CD4-positive, CD25-positive, alpha-beta regulatory T cell (primary cell): ENCODE measurements at places on chromosomes 5 and 9. TPM values are rescaled to one million over a fixed set of nuclear protein-coding genes. Genes with fewer than 3 reads are reported as not detected.

Gene FAM219A
- 1.3 TPM for polyA plus RNA-seq

Gene PCAT7
- not detected for polyA plus RNA-seq

Gene CYSRT1
- polyA plus RNA-seq: not detected

Gene ZNF454
- polyA plus RNA-seq: not detected

Gene CTSV
- polyA plus RNA-seq: not detected

Gene PCA3
- not detected for polyA plus RNA-seq

Gene WNK2
- polyA plus RNA-seq: not detected

Gene GPR151
- not detected for polyA plus RNA-seq

Gene ADAM19
- polyA plus RNA-seq: 9.1 TPM

DNA sequence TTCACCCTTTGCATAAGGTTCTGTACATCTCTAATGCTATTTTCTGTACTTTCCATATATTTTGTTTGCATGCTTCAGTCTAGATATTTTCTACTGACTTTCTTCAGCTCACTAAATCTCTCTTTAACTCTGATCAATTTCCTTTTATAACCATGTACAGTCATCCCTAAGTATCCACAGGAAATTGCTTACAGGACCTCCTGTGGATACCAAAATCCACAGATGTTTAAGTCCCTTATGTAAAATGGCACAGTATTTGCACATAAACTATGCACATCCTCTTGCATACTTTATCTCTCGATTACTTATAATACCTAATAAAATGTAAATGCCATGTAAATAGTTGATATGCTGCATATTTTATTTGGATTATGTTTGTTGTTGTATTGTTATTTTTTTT lies 442.1 kb downstream of the TLE4 start:
- DNase-seq: no peak

DNA sequence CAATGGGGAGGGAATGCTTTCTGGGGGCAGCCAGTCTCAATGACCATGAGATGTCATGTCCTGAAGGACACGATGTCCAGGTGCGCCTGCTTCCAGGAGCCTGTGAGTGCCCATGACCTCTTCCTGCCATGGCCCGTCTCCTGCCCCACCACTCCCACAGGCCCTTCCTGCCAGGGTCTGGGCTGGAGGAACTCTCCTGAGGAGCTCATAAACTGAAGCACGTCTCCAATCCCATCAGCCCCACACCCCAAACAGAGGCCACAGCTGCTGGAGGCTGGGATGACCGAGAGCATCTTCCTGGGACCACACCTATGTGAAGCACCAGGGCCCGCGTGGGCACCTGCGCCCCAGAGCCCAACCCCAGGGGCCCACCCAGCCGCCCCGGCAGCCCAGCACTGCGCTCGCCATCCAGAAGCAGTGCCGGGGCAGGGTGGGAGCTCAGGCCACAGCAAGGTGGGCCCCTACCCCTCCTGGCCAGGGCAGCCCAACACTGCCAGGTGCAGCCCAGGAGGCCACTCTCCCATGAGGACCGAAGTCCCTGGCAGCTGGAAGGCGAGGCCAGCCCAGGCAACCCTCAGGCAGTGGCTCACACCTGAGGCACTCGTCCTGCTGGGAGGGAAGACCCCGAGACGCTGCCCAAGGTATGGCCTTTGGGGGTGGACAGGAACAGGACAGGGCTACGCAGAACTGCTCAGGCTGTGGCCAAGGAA lies 53.9 kb upstream of the UBAC1 start:
- no peak for DNase-seq

- DNase-seq: peak; percentile 47
These were observed 63.7 kb downstream of the MLLT3 start for GRCh38 chr9:20558566-20559016.

GRCh38 chr9:15357050-15357653 lies 50.1 kb upstream of the TTC39B start:
- no peak for DNase-seq

DNA sequence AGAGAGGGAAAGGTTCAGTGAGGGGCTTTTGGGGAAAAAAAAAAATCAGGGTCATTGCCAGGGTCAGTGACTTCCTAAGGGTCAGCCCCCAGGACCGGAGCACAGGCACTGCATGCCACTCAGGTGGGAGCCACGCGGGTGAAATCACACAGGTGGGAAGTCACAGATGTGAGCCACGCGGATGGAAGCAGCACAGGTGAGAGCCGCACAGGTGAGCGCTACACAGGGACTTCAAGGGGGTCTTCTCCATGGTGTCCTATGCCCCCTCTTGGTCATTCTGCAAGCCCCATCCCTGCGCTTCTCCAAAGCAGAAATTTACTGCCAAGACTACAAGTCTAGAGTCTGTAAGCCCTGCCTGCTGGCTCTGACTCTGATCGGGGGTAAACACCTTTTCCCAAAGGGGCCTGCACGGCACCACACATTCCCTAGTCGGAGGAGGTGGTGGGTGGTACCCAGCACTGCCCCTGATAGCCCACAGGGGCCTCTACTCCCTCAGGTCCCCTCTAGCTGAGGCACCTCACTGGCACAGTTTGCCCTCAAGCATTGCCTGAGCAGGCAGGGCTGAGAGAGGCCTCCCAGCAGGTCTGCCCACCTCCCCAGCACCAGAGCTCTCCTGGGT lies 18.3 kb upstream of the OBP2B start:
- DNase-seq: no peak

GRCh38 chr5:144467792-144468191 lies 297.1 kb downstream of the KCTD16 start:
- no peak for DNase-seq

DNA sequence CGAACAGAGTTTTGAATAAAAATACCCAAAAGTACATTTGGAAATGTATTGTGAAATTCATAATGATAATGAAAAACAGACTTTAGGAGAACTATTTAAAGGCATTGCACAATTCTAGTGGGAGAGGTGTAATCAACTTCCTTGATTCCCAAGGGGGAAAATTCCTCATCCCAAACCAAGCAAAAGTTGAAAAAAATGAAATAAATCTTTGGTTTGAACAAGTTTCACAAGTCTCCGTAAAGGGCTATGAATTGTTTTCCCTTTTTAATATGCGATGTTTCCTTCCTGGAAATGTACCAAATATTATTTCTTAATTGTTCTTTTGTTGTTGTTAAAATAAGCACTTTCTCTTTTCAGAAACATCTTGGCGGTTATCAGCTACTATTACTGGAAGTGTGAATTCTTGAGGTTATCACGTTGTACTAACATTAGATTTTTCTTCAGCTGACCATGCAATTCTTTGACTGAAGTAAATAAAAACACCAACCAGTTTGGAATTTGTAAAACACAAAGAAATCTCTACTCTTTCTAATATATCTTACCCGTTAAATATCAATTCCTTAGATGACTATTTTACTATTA lies 59.3 kb downstream of the SVEP1 start:
- no peak for DNase-seq

GRCh38 chr5:67870662-67871061 lies 344.9 kb upstream of the PIK3R1 start:
- no peak for DNase-seq

- DNase-seq: no peak
These were observed 5.7 kb upstream of the PRXL2C start for GRCh38 chr9:96660692-96661248.

DNA sequence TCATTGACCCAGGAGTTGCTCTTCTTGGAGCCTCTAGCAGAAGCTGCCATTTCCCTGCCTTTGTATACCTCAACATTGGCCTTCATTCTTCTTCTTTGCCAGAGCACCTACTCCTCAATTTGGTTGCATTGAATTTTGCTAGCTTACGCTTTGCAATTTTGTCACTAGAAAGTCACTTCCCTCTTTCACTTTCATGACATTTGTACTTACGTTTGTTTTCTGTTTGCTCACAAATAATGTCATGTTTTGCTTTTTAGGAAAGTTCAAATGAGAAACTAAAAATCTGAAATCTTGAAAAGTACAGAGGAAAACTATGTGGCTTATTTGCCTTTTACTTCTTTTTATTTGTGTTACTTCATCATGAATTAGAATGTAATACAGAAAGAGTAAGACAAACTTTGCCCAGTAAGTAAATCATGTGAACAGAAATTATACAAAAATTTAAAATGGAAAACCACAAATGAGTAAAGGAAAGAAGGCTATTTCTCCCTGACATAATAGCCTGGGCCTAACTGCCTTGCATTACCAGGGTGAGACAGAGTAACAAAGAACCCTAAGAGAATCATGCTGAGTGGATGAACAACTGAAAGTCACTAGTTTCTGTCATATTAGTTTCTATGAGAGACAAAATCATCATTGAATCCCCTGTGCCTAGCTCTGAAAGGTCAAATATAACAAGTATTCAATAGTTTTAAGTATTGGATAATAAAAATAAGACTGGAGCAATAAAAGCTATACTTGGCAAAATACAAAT lies 7.4 kb upstream of the IFNA1 start:
- no peak for DNase-seq

DNA sequence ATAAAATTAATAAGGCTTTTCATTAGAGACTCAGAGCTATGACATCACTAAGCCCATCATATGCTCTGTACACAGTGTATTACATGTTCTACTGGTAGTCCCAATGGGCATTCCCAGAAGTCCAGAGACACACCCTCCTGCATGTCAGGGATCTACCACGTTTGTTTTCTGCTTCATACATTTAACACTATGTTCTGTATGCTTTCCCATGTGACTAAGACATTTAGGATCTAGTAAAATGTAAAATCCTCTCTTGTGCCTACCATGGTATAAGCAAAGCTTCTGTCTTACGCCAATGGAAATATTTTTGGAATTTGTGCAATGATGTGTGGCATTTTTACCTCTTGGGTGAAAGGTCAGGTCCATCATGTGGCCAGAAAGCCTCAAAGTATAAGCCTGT lies 192.4 kb downstream of the ADAMTSL1 start:
- DNase-seq: no peak

GRCh38 chr5:17219006-17219422 lies 1.6 kb downstream of the BASP1 start:
- DNase-seq: no peak

- no peak for DNase-seq
These were observed 55.2 kb upstream of the CTSL start for GRCh38 chr9:87670572-87671264.

- DNase-seq: no peak
These were observed 15.3 kb downstream of the ZNF462 start for GRCh38 chr9:106878081-106878837.

DNA sequence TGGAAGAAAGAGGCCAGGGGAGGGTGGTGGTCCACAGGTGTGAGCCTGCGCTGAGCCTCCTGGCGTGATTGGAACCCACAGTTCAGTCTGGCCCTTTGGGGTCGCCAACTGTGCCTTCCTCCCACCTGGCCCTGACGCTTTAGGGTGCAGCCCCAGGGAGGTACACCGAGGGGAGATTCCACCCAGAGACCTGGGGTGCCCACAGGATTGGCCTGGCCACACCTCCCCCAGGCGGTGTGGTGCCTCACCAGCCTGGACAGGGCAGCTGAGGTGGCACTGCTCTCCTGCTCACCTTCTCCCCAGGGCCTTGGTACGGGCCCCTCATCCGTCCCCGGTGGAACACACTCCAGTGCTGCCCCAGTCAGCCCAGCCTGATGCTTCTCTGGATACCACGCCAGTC lies 1.0 kb upstream of the CLIC3 start:
- DNase-seq: no peak

DNA sequence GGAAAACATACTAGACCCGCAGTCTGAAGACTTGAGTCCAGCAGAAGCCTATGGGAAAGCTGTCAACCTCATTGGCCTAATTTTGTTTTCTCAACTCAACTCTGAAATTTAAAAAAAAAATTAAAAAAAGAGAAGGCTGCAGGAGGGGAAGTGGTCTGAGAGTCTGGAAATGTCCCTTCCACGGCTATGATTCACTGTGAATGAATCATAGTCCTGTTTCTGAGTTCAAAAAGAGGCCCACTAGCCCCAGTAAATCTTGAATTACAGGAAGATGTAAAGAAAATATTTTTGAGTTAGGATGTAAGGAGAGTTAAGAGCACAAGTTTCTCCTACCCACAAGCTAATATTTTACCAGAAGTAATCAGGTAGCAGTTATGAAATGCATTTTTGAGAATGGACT lies 565.5 kb upstream of the DMAC1 start:
- no peak for DNase-seq

GRCh38 chr5:157603333-157604190 lies 28.0 kb upstream of the ADAM19 start:
- peak; percentile 49 for DNase-seq

DNA sequence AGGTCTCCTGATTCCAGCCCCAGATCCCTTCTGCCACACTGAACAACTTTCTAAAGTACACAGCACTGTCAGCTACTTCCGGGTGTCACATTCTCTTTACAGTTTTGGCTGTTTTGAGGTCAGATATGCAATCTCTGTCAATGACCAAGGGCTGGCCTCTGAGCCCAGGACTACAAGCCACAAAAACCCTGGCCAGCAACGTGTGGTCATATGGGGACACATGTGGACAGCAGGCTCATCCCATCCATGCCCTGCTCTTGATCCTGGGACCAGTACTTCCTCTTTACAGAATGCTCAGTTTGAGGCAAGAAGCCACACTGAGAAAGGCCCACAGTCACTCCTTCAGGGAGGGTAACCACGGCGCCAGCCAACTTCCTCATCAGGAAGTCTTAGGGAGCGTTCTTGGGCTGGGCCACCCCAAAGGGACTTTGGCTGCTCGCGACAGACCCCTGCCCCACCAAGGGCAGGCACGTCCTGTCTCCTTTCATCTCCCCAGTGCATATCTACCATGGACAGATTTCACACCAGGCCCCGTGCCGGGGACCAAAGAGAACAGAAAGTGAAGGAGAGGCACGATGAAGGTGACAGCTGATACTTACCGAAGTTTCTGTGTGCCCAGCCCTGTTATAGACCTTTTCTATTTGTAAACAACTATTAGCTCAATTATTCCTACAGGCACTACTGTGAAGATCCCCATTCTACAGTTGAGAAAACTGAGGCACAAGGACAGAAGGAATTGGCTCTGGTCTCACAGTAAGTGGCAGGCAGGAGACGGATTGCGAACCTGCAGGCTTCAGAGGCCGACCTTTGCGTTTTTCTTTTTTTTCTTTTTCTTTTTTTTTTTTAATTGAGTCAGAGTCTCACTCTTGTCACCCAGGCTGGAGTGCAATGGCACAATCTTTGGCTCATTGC lies 37.3 kb downstream of the STK10 start:
- peak; percentile 56 for DNase-seq

GRCh38 chr5:172450861-172451695 lies 3.2 kb downstream of the SH3PXD2B start:
- DNase-seq: no peak

- no peak for DNase-seq
These were observed 60.2 kb downstream of the PARP8 start for GRCh38 chr5:50726475-50727148.

DNA sequence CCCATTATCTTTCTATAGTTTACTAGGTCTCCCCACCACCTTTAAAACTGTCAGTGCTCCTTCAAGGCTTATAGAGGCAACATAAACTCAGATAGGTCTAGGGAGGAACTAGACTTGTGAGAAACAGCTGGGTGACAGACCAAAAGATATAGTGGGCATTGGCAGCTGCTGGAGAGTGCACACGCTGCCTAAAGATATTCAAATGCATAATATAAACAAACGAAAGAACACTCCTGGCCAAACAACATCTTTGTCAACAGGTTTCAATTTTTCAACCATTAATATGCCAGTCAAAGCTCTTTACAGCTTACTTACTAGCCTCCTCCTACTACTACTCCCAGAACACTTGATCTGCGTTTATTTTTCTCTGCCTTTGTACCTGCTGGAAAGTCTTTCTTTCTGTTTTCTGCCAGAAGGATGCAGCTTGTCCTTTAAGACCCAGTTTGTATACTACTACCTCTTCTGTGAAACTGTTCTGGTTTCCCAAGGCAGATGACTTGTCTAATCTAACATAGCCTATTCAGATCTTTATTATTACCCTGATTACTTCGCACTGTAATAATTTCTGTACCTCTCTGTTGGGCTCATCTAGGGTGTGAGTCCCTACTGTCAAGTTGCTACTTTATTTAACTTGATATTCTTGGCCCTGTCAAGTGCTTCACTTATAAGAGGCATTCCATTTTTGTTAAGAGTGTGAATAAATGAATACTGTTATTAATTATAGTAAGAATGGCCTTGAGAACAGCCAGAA lies 14.3 kb downstream of the KDM3B start:
- no peak for DNase-seq
